ENCODE measurements at places on chromosomes 4 and X. TPM values are rescaled to one million over a fixed set of nuclear protein-coding genes. Genes with fewer than 3 reads are reported as not detected.
A peak's percentile ranks its signal among the peaks of the same experiment; 100 is the strongest.

DNA sequence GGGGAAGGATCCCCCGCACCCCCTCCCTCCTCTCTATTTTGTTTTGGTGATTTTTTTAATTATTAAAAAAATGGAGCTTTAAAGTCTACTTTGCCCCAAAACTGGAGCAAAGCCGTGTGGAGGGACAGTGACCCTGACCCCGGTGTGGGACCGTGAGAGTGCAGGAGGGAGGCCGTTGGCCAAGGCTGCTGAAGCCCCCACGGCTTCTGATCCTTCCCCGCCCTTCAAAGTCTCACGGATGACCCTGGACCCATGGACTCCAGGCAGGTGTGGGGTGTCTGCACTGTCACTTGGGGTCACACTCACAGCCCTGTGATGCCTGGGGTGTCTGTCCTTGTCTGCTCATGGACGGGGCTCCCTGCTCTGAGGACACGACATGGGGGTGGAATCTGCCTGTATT lies 133.3 kb downstream of the CPZ start:
- no peak for DNase-seq

GRCh38 chrX:47223476-47224250 lies 5.2 kb downstream of the CDK16 start:
- no peak for DNase-seq

DNA sequence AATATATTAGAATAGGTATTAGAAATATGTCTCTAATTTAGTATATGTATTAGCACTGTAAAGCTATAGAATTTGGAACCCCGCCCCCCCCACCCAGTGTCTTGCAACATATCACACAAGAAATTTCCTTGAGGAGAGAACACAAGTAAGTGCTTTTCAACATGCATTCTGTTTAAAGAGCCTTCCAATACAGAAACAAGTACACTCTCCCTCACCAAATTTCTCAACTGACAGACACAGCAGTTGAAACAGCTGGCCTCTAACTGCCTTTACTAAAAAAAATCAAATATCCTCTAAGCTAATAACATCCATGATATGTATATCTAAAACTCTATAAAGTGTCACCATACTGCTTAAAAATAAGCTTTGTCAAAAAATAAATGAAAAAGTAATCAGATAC lies 12.4 kb downstream of the CAMK2D start:
- no peak for DNase-seq

DNA sequence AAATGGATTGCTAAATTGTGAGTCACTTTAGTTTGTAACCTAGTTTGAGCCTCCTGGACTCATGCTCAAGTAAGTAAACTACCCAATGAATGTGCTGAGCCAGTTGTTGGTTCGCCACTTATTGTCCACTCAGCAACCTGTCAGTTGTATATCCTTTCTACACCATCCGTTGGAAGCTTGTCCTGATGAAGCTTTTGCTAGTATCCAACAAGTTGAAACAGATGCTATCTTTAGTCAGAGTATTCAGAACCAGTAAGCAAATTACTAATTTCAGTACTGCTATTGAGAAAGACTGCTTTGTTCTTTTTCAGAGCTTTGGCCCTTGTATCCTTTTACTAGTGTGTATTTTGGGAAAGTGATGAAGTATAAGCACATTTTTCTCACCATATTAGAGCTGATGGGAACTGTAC lies 4.3 kb upstream of the NAA15 start:
- DNase-seq: no peak

DNA sequence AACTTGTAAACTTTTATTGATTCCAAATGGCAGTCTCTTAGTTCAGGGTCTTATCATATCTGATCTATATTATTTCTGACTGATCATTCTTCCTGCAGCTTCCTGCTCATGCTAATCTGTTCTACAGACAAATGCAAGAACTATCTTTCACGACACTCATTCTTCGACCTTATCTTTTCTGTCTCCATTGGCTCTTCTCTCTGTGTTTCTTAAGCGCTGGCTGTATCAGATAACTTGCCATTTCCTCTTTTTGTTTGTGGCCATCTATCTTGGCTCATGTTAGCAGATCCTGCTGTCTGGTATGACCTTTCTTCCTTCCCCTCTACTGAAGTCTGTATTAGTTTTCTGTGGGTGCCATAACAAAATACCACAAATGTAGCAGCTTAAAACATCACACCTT lies 230.5 kb upstream of the PUDP start:
- DNase-seq: no peak

GRCh38 chr4:6235901-6236640 lies 33.6 kb upstream of the WFS1 start:
- no peak for DNase-seq

DNA sequence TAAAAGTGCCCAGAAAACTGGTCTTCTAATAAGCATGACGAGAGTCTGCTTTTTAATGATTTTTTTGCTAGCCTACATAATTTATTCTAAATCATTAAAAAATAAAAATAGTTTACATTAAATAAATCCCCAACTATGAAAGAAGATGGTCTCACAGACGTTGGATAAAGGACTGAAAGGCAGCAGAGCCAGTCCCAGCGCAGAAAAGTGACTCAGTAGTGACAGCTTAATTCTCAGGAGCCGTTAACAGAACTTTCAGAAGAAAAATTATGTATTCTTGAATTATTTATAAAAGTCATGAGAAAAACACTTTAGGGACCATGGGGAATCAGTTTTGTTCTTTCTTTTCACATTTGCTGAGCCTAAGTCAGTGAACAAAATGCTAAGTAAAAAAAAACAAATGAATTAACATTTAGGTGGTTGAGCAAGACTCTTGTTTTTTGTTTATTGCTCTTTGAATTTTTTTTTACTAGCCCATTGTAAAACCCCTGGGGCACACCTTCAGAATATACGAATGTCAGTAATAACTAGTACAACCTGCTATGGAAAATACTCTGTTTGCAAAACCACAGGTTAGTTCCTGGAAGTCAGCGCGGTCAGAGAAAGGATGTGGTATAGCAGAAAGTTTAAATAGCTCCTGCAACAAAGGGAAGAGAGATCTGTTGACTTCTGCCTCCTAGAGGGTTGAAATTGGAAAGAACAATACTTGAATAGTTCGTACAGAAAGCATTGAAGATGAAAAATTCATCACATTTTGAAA lies 50.4 kb upstream of the CCDC160 start:
- DNase-seq: peak; percentile 74

- no peak for DNase-seq
Observed at GRCh38 chrX:44570522-44570921, 27.9 kb upstream of the FUNDC1 start.

DNA sequence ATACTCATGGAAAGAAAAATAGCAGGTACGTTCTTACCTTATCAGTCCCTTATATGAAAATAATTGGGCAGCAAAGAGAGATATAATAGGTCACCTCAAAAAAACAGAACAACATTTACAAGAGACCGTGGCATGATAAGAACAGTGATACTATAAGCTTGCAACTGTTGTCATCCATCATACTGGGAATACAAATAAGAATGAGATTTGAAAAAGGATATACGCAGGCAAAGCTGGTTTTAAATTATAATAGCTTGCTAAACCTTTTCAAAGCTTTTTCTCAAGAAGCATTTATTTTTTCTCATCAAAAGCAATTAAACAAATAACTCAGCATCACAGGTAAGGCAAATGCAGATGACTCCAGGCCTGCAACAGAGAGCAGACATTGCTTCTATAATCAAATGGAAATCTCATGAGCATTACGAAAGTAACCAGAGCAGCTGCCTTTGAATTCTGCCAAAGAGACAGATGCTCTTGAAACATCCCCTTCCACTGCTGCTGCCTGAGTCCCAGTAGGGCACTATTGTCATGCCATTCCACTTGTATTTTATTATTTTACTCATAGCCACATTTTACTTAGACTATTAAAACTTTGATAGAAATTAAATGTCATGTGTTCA lies 620.6 kb upstream of the GNPDA2 start:
- DNase-seq: no peak

DNA sequence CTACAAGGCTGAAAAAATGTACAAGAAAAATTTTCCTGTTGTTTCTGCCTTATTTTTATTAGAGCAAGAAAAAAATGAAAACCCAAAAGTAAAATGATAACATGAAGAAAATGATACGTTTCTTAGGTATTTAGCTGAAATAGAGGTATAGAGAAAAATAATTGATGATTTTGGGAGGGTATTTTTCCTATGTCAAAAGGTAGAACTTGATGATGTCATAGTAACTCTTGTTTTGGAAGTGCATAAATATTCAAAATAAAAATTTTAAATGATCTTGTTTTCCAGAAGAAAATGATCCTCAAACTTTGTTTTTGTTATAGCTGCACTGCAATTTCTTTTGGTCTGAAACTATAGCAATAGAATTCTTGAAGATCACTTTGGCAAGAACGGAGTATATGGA lies 608.8 kb upstream of the BOD1L1 start:
- no peak for DNase-seq

DNA sequence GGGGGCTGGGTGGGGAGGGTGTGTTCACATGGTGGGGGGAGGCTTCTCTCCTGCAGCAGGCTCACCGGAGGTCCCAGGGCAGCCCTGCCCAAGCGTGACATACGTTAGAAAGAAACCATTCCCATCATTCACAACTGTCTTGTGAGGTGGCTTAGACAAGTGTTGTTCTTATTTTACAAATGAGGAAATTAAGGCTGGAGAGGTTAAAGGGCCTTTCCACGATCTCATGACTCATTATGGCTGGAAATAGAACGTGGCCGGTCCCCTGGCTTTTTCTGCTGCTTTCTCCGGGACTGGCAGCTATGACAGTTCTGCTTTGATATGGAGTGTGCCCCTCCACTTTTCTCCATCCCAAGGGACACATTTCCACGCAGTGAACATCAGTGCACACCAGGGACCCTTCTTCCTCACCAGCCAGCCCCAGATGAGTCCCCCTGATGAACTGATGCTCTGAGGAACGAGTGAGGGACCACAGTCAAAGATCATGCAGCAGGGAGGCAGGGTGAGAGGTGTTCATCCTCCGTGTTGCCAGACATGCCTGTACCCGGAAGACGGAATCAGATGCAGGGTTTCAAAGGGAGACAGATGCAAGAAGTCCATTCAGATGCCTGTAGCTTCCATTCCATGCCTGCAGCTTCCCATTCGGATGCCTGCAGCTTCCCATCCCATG lies 64.0 kb upstream of the ACSL1 start:
- no peak for DNase-seq

DNA sequence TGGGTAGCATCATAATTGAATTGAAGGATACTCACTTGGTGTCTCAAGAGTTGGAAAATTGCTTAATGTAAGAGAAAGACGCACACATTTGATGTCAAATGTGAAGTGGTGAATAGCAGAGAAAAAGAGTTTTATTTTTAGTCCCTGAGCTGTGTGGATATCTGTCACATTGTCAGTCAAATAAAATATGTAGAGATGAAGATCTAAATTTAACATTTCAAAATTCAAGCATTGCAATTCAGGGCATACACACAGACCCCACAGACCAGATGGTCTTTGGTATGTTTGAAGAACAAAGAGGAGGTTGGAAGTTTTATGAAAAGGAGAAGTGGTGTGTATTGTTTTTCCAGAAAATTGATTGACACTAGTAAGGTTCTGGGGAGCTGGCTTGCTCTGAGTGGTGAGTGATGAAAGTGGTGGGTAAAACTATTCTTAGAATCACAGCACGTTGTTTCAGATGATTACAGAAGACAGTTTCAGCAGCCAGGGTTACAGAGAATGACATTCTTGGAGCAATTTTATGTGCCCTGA lies 44.9 kb upstream of the BBS12 start:
- DNase-seq: no peak

- DNase-seq: no peak
Observed at GRCh38 chr4:7007142-7007907, 35.8 kb upstream of the TADA2B start.

- DNase-seq: no peak
Observed at GRCh38 chr4:82437285-82438005, 7.1 kb downstream of the ENOPH1 start.

DNA sequence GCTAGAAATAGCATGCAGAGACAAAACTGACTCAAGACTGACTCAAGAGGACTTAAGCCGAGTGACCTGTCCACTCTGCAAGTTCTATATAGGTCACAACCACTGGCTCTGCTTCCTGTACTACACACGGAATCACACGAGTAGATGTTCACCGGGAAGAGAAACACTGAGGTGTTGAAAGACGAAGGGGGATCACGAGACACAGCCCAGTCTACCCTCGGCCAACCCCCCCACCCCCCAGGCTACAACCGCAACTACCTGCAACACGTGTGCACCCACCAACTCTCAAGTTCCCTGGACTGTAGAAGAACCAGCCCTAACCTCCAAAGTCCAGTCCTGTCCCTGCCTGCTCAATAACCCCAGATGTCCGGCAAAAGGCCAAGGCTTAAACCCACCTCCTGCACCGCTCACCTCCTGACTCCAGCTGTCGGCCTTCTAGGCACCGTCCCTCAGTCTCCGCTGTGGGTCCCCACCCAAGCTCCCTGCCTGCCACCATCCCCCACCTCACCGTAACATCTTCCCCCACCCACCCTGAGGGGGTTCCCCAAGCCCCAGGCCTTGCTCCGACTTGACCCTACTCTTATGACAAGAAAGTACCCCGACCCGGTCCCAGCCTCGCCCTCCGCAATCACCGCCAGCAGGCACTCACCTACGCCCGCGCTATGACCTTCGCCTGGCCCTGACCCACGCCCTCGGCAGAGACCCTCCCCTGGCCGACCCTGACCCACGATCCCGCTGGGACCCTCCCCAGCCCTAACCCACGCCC lies 739 bp downstream of the GAK start:
- DNase-seq: no peak

GRCh38 chr4:186715077-186715476 lies 8.6 kb downstream of the FAT1 start:
- no peak for DNase-seq

GRCh38 chr4:54861201-54861600 lies 203.4 kb downstream of the KIT start:
- DNase-seq: no peak

- no peak for DNase-seq
Observed at GRCh38 chr4:147303873-147304229, 177.0 kb upstream of the EDNRA start.

- DNase-seq: no peak
Observed at GRCh38 chr4:182937268-182938204, 20.4 kb upstream of the DCTD start.

DNA sequence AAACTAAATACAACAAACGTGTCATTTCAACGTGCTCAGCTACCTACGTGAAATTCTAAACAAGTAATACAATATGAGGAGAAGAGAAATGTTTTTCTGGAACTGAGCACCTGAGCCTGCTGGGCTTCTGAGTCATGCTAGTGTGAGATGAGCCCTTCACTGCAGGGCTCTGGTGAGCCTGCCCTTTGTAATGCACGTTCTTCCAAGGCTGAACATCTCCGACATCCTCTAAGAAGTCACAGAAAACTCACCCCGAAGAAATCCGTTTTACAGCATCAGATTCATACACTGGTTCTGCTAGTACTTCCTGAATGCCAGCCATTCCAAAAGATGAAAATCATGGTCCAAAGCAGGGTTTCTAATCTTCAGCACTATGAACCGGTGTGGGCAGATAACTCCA lies 157.1 kb downstream of the AMELX start:
- no peak for DNase-seq

GRCh38 chr4:5470318-5471198 lies 237.8 kb downstream of the EVC2 start:
- no peak for DNase-seq

GRCh38 chr4:185671496-185671895 lies 136.2 kb upstream of the PDLIM3 start:
- no peak for DNase-seq

MAGEB17 gene
- not detected for total RNA-seq

DCAF4L1 gene
- total RNA-seq: 0.09 TPM

ZNF141 gene
- total RNA-seq: 33.0 TPM

HTN3 gene
- 0.28 TPM for total RNA-seq

SOWAHB gene
- total RNA-seq: 0.24 TPM

SLC49A3 gene
- total RNA-seq: 1.2 TPM

FAT4 gene
- total RNA-seq: 2.7 TPM

ENAM gene
- total RNA-seq: 1.2 TPM

VCX3B gene
- total RNA-seq: not detected

ANK2 gene
- 14.7 TPM for total RNA-seq

PCDH19 gene
- total RNA-seq: 0.76 TPM

ZCCHC12 gene
- 0.28 TPM for total RNA-seq

All from thymus (tissue), 14 donors.